GF-D8 (cell line): ENCODE measurements at places on chromosomes 6 and 20.

- DNase-seq, result no peak
These were observed 80.7 kb downstream of the ANKS1A start for GRCh38 chr6:34969662-34970265.

GRCh38 chr20:58716476-58717277 is 24.1 kb downstream of the NPEPL1 start:
- no peak for DNase-seq

- no peak for DNase-seq
These were observed 100.6 kb upstream of the DUSP22 start for GRCh38 chr6:191487-192312.

DNA sequence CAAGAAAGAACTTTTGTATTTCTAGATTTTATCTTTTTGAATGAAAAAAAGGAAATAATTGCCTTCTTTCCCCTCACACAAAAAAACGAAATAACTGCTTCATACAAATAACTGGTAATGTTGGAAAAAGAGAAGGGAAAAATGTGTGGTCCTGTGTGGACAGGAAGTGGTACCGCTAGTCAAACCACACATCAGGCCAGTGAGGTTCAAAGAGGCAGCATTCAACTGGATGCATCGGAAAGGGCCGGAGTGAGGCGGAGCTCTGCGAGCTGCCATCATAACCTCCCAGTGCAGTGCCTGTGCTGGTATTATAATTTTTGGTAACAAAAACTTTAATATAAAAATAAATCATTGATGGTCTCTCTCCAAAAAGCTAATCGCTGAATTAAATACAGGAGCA is 111.2 kb downstream of the IRF4 start:
- no peak for DNase-seq

DNA sequence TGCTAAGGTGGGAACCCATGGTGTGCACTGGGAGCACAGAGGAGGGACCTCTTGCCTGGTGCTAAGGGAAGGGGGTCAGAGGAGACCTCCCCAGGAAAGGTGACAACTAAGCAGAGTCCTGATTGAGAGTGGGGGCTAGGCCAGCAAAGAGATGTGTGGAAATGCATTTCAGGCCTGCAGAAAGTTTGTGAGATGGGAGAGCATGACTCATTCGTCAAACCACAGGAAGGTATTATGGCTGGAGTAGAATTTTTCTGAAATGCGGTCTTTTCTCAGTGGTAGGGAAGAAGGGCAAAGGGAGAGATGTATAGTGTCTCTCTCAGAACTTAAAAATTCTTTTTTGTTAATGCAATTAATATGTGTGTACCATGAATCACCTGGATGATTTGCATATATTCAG is 23.6 kb upstream of the EDN1 start:
- DNase-seq, result no peak

DNA sequence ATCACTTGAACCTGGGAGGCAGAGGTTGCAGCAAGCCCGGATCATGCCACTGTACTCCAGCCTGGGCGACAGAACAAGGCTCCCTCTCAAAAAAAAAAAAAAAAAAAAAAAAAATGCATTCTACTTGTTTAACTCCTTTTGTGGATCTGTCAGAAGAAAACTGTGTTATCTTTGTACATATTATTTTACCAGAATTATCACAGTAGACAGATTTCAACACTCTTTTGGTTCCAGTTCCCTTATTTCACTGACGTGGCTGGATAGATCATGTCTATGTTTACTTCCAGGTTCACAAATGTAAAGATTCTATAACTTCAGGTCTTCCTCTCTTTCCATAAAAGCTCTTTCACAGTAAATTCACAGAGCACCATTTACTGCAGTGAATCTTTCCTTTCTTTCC is 18.4 kb downstream of the NUDT3 start:
- peak; percentile 46 for DNase-seq
